ENCODE measurements at places on chromosomes 5 and 9.
A peak's percentile ranks its signal among the peaks of the same experiment; 100 is the strongest.

DNA sequence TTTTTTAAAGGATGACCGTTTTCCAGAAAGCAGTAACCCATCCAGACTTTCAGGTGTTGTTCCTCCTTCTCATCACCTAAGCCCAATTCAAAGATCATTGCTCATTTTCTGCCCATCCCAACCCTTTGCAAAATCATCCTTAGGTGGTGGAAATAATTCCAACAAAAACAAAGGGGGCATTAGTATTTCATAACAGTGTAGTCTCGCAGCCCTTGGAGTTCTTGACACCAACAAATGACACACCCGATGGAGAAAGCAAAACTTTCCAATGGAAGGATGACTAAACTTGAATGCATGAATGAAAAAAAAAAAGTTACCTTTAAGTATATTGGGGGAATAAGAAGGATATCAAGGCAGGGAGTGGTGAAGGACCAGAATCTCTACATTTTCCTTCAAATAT, 117.0 kb downstream of the PAPPA start:
- no peak for DNase-seq

DNA sequence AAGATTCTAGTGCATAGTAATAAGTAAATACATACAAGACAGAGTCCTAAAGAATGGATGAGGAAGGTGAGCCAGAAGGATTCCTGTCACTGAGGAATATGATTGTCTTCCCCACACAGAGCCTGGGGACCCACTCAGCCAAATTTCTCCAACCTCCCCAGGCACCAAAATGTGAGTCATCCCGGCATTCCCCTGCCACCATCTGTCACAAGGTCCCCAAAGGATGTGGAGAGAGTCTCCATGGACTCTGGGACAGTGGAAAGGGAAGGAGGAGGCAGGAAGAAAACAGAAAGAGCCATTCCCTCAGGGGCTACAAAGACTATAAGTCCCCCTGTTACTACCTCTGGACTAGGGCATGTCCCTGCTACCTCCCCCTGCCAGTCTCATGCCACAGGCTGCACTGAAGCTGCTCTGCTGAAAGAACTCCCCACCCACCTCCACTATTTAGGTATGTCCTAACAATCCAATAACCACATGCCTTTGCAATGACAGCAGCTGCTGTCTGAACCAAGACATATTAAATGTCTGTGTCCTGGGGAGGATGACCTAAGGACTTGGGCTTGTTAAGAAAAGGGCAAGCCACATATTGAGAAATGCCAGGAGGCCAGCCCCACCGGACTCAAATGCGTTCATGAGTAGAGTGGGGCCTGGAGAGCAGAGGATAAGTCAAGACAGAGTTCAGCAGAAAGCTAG, 10.7 kb upstream of the OR5C1 start:
- DNase-seq: peak; percentile 80

- no peak for DNase-seq
These were observed 154.4 kb downstream of the AUH start for GRCh38 chr9:91207397-91207728.

DNA sequence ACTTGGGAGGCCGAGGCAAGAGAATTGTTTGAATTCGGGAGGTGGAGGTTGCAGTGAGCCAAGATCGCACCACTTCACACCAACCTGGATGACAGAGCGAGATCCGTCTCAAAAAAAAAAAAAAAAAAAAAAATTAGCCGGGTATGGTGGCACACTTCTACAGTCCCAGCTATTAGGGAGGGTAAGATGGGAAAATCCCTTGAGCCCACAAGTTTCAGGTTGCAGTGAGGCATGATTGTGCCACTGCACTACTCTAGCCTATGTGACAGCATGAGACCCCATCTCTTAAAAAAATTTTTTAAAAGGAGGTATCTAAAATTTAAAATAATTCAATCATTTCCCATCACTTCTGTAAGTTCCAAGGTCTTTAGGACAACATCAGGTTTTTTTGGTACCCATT, 26.0 kb downstream of the PSIP1 start:
- no peak for DNase-seq

- DNase-seq: no peak
These were observed 130.9 kb downstream of the C9orf50 start for GRCh38 chr9:129489838-129490582.

DNA sequence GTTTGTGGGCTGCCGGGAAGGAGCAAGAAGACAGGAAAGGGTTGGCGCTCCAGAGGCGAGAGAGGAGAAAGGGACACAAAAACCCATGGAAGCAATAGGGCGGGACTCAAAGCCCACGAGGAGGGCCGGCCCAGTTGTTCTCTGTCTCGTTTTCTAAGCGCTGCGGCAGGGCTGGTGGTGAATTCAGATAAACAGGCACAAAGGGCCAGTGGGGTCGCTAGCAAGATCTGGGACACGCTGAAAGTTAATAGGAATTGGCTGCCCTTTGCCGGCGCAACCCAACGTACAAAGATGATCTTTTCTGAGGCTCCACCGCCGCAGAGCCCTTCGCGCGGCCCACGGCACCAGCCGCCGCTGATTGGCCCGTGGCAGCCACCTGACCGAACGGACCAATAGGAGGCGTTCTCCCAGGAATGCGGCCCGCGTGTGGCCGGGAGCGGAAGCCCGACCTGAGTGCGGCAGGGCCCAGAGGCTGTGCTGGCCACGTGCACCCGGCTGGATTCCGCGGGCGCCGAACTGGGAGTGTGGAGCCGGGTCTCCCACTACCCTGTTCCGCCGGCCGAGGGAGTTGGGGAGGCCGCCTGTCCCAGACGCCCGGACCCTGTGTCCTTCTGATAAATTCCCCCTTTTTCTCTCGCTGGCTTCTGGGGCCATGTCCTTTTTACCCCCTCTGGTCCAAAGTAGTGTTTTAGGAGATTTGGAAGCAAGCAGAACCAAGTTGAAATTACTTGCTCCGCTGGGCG, 16.8 kb upstream of the NSD1 start:
- DNase-seq: peak; percentile 82

Measured in AG08396 (cell line).